ENCODE measurements at places on chromosomes 11 and 22. TPM values are rescaled to one million over a fixed set of nuclear protein-coding genes. Genes with fewer than 3 reads are reported as not detected.

GAB4 gene
- total RNA-seq = not detected

TMEM184B gene
- 45.9 TPM for total RNA-seq

C22orf23 gene
- total RNA-seq = not detected

RAPSN gene
- total RNA-seq = 0.71 TPM

TRIM48 gene
- total RNA-seq = not detected

DBX1 gene
- total RNA-seq = not detected

C11orf52 gene
- not detected for total RNA-seq

C11orf97 gene
- total RNA-seq = not detected

RFPL1 gene
- 0.15 TPM for total RNA-seq

OR5AS1 gene
- not detected for total RNA-seq

ADORA2A gene
- 22.2 TPM for total RNA-seq

TXNRD2 gene
- 19.7 TPM for total RNA-seq

OR52I1 gene
- not detected for total RNA-seq
